Activated T-helper 17 cell treated with anti-CD3 and anti-CD28 coated beads, Interleukin-2, amount 50 U/mL, for 72 hours (primary cell): ENCODE measurements at places on chromosomes 5 and 9. TPM values are rescaled to one million over a fixed set of nuclear protein-coding genes. Genes with fewer than 3 reads are reported as not detected.

Gene S100Z
- total RNA-seq, result 5.2 TPM

- ATAC-seq, result no peak
Observed at GRCh38 chr5:14102666-14103065, 40.5 kb upstream of the TRIO start.

DNA sequence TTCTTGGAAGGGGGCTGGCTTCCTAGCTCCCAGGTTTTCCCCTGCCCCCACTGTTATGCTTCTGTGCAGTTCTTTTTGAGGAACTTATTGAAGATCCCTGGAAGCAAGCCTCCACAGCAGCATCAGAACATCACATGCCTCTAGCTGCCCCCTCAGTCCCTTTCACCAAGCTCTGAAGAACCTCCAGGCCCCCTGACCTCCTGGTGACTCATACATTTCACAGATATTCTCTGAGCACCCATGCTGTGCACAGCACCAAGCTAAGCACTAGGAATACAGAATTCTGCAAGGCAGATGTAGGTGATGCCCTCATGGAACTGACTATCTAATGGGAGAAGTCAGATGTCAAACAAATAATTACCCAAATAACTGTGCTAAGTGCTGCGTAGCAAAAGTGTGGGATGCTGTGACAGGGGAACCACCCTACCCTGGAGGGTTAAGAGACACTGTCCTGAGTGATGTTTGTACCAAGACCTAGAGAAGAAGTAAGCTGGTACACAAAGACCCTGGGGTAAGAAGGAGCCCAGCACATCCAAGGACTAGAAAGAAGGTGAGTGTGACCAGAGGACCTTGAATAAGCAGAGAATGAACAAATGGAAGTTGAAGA, 213.7 kb upstream of the NR4A3 start:
- ATAC-seq, result no peak

GRCh38 chr9:16552252-16552651, 318.2 kb downstream of the BNC2 start:
- ATAC-seq, result no peak
